ENCODE measurements at places on chromosomes 7 and 10.

- DNase-seq = no peak
Observed at GRCh38 chr7:130009848-130010688, 41.1 kb downstream of the ZC3HC1 start.

- no peak for DNase-seq
Observed at GRCh38 chr7:77461246-77461645, 45.1 kb upstream of the GSAP start.

DNA sequence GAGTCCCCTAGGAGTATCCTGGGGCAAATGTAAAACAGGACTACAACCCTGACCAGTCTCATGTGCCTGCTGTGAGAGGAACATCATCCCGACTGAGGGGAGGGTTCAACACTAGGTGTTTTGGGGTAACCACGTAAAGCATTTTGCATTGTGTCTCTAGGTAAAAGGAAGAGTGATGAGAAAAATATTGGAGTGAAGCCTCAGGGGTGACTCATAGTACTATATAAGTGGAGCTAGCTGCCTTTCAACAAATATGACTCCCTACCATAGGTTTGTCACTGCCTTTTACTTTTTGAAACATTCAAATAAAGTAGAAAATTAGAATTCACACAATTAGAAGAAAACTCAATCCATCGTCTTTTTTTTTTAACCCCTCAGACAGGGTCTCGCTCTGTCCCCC, 2.6 kb upstream of the CAMK2G start:
- DNase-seq = no peak

GRCh38 chr10:93495654-93496321, 624 bp upstream of the CEP55 start:
- no peak for DNase-seq

- DNase-seq = no peak
Observed at GRCh38 chr10:124354411-124355382, 64.0 kb downstream of the OAT start.

DNA sequence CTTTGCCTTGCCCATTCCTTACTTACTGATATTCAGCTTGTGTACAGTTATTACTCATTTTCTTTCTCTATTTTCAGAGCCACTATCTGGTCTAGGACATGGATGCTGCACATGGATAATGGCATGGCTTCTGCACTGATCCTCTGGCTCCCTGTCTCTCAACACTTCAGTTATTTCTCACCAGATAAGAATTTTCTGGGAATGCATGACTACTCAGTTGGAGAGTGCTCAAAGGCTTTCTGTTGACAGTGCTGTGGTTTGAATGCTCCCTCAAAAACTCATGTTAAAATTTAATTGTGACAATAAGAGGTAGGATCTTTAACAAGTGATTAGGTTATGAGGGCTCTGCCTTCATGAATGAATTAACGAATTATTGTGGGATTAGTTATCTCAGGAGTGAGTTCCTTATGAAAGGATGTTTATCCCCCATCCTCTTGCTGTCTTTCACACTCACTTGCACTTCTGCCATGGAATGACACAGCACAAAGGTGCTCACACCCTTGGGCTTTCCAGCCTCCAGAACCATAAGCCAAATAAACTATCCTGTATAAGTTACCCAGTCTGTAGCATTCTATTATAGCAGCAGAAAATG, 16.1 kb upstream of the PIK3CG start:
- no peak for DNase-seq

DNA sequence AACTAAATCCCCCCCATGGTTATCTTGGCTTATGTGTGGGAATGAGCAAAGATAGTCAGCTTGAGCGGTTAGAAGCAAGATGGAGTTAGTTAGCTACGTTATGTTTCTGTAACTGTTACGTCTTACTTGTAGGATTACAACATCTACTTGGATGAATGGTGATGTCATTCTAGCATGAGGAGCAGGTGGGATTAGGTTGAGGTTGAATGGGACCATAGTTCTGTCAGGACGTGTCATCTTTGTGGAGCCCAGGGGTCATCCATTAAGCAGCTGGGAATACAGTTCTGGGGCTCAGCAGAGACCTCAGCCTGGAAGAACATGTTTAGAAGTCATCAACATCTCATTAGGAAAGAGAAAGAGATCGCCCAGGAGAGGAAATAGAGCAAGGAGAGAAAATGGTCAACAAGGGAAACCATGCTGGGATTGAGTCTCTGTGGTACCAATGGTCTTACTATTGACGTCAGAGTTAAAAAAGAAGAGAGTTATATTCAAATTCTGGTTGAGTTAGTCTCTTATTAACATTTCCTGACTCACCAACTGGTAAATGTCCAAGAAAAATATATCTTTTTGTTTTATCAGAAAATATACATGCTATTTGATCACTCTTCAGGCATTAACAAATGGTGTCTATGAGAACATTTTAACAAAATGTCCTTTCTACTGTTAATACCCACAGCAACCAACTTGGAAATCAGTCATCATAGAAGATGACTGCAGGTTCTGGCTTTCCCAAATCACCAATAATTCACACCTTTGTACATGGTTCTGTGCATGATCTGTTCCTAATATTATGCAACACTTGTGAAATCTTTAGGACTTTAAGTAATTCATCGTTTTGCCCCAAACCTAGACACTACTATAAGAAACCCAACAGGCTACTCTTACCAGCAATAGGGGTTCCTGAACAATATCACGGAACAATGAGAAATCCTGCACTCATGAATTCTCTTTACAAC, 96.9 kb downstream of the KIAA1217 start:
- no peak for DNase-seq

GRCh38 chr10:112232670-112233069, 49.1 kb upstream of the GPAM start:
- no peak for DNase-seq

- DNase-seq = no peak
Observed at GRCh38 chr7:97002555-97003261, 2.6 kb upstream of the DLX6 start.

GRCh38 chr10:97736403-97736901, 476 bp upstream of the ZFYVE27 start:
- DNase-seq = no peak

- no peak for DNase-seq
Observed at GRCh38 chr7:151740081-151740851, 136.6 kb downstream of the PRKAG2 start.

DNA sequence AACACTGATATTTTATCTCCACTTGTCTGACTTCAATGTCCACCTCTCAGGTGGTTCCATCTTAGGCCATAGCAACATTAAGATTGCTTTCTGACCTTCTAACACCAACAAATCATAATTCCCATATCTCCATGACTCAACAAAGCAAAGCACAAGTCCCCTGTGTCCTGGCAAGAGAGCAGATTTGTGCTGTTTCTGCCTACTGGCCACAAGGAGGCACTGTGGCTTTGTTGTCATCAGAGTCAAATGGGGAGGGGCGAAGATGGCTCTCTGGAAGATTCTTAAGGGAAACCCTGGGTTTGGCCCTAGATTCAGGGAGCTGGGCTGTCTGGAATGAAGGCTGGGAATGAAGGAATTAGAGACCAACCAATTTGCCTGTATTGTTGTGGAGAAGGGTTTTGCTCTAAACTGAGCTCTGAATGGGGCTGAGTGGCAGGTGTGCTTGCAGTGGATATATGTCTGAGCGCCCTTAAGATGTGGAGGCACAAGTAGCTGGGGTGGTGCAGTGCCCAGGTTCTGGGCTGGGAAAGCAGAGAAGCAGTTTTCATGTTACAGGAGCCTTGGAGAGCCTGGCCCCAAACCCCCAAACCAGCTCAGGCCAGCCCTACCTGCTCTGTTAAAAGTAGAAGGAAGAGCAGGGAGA, 154.8 kb upstream of the PRSS58 start:
- DNase-seq = no peak

GRCh38 chr7:28383975-28384374, 28.3 kb upstream of the CREB5 start:
- no peak for DNase-seq

DNA sequence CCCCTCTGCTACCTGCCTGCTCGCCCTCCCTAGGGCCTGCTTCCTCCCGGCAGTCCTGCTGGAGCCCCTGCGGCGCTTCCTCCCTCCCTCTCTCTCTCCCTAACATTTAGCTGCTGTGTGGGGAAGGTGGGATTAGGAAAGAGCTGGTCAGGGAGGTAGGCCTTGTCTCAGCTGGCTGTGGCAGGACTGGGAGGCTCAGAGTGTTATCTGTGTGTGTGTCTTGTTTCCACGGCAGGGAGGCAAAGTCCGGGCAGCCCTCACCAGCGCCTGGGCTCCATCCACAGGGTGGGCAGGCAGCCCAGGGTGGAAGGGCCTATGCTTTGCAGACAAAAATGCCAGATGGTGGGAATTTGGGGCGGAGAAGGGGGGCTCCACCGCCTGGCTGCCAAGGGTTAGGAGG, 105.7 kb downstream of the RPS24 start:
- DNase-seq = no peak

DNA sequence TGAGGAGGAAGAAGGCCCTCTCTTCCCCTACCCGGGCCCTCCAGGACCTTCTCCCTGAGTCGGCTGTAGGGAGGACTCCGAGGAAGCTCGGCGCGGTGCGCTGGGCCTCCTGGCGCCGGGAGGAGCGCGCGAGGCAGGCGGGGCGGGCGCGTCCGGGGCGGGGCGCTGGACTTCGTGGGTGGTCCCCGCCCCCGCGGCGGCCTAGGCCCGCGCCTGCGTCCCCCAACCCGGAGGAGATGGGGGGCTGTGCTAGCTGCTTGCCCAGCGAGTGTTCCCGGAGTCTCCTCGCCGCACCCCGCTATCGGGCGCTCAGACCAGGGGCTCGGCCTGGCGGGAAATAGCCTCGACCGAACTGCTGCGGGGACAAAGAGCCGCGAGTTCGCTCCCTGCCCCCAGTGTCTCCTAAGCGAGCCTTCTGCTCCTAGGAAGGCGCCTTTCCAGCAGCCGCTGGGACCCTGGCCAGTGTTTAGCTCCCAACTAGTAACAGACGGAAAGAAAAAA, 19.2 kb upstream of the SMO start:
- no peak for DNase-seq

GRCh38 chr7:54663603-54664234, 95.3 kb downstream of the SEC61G start:
- DNase-seq = no peak

- DNase-seq = no peak
Observed at GRCh38 chr7:17939606-17940301, 540 bp downstream of the SNX13 start.

DNA sequence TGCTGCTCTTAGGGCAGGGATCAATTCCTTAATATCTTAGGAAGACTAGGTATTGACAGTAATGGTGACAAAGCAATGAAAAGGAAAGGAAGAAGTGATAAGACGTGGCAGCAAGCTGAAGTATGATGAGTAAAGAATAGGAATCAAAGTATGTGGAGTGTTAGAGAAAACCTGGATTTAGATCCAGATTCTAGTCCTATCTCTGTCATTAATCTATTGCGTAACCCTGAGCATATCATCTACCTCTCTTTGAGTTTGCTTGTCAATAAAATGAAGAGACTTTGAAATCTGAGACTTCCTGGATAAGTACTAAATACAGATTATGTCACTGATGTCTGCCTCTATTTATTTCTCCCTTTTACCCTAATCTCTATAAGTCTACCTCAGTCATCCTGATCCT, 89.2 kb downstream of the PTEN start:
- no peak for DNase-seq
